ENCODE measurements at places on chromosomes 4 and X.

- no peak for DNase-seq
Observed at GRCh38 chrX:100407147-100407783, 2.8 kb downstream of the PCDH19 start.

DNA sequence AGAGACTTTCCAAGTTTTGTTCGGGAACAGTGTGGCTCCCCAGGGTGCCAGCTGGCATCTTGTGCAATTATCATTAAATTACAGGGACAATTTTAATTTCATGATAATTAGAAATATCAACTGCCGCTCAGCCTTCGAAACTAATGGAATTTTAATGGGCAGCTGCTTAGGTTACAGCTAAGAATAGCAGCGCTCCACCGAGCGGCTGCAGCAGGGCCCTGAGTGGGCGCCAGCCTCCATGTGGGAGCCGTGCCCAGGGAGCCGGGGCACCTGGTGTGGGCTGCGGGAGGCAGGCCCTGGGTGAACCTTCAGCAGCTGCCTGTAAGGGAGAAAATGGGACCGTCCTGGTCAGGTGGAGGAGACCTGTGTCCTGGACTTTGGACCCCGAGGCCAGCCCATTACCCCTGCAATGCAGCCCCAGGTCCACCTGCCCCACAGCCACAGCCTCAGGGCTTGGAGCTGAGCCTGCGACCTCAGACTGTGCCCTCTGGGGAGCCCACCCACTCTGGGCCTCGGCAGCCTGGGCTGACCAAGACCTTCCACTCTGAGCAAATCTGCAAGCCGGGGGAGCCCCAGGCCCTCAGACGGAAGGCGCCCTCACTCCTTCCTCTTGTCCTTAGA is 21.1 kb downstream of the MSANTD1 start:
- no peak for DNase-seq

DNA sequence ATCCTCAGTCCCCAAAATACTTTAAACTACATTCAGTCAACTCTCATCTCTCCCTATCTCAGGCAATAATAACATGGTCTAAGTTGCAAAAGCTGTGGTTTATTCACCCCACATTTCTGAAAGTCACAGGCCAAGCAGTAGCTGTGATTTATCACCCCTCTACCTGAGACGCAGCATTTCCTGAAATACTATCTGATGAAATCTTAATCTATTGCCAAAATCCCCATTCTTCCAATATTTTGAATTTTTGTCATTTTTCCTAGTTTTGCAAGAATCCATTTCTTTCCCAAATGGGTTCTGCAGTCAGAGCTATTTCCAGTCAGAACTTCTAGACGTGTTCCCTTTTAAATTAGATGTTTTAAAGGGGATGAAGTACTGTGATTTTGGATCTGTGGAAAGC is 148.3 kb downstream of the BANK1 start:
- no peak for DNase-seq

DNA sequence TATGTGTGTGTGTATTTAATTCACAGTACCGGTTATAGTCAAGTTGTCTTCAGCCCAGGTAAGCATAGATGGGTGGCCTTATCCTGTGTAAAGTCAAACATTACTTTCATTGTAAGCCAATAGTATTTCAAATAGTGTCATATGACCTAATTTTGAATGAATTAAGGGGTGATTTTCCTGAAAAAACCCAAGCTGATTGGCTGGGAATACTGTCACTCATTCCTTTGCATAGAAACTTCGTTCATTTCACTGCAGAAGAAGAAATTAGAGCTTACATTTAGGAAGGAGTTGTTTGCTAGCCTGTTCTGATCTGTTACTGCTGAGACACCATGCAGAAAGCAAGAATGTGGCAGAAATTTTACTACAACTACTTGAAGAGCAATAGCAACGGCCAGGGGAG is 45.4 kb downstream of the SMARCAD1 start:
- no peak for DNase-seq

- no peak for DNase-seq
Observed at GRCh38 chr4:122823476-122823875, 3.2 kb upstream of the FGF2 start.

DNA sequence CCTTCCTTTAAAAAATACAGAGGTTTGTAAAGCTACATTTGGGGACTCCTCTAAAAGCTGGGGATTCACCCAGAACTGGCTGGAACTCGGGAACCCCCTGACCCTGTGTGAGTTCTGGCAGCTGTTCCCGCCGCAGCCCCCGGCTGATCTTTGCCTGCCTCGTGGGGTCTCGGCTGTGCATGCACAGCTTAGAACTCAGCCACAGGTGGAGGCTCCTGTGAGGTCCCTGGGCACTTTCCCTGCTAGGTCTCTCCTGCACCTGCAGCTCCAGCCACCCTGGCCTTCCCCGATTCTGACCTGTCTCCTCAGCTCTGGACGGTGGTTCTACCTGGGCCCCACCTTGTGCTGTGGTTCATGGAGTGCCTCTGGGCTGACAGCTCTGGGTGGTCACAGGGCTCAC is 48.6 kb upstream of the HGFAC start:
- no peak for DNase-seq

DNA sequence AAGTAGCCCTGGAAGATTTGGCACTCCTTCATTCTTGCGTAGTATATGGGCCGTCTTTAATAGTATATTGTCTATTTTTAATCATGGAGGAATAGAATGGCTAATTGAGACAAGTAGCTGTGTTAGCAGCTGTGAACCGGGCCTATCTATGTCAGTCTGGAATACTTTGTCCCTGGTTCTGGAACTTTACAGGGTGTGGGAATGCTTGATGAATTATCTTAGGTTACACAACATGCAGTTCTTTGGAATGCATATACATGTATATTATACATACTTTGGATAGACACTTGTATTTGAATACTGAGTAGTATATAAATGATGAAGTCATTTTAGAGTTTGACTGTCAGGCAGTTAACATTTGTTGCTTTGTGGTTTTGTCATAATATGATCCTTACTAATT is 37.4 kb downstream of the PDLIM5 start:
- DNase-seq: no peak

DNA sequence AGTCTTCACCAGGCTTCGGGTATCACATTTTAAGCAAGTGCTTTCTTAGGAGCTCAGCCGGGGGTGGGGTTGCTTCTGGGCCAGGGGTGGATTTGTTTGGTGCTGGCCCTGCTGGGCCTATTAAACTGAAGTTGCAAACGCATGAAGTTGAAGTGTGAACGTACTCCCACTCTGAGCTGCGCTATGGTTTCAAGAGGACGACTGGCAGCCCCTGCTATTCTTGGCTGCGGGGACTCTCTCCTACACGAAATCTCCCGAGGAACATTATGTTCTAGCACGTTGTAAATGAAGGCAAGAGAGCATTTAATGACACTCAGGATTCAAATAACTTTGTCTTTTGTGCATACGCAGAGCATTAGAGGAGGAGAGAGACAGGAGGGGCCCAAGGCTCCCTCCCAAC is 401.3 kb upstream of the BOD1L1 start:
- DNase-seq: no peak

- no peak for DNase-seq
Observed at GRCh38 chr4:54657185-54657550, 589 bp upstream of the KIT start.

Data from DND-41 (cell line).